ENCODE measurements at places on chromosomes 2 and 18.

- DNase-seq, result no peak
These were observed 183.6 kb downstream of the SMAD7 start for GRCh38 chr18:48767090-48767690.

DNA sequence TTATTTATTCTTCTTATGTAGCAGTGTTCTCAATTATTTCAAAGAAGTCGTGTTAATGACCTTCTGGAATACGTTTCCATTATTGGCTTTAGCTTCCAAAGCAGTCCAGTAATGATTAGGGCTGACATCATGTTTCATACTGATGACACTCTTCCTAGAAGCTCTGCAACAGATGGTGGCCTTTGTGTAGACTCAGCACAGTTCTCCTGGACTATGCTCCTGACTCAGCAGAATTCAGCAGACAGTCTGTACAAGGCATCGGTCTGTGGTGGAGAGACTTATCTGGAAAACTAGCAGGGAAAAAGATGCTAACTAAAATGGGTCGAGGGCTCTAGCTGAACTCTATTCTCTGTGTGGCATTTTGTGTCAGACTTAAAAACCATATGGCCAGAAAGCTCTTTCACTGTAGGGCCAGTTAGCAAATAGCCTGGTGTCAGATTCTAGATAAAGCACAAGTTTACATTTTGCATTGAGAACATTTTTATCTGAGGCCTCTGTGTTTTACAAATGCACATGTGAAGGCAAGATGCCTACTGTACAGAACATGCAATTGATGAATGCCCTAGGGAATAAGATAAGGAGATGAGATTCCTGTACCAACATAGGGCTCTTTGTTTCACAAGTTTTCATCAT lies 35.1 kb downstream of the GULP1 start:
- DNase-seq, result no peak

- DNase-seq, result no peak
These were observed 7.5 kb downstream of the TRABD2A start for GRCh38 chr2:84873350-84873749.

GRCh38 chr18:57635003-57635822 lies 13.6 kb upstream of the NARS1 start:
- DNase-seq, result no peak

DNA sequence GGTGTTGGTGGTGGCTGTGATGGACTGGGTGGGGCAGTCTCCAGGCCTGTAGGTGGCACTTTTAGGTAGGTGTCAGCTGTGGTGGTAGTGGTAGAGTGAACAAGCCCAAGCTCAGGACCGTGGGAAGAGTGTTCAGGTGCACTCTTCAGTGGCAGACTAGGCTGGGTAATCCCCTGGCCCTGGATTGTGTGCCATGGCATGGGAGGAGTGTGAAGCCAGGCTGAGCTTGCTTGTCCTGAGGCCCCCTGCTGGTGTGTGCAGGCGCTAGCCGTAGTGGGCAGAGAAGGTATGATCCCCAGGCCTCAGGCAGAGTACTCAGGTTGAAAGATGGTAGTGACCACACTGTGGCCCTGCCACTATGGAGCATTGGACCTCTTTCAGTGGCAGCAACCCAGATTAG lies 850.3 kb downstream of the DSC3 start:
- no peak for DNase-seq

- DNase-seq, result no peak
These were observed 18.1 kb downstream of the EPAS1 start for GRCh38 chr2:46315103-46315890.

DNA sequence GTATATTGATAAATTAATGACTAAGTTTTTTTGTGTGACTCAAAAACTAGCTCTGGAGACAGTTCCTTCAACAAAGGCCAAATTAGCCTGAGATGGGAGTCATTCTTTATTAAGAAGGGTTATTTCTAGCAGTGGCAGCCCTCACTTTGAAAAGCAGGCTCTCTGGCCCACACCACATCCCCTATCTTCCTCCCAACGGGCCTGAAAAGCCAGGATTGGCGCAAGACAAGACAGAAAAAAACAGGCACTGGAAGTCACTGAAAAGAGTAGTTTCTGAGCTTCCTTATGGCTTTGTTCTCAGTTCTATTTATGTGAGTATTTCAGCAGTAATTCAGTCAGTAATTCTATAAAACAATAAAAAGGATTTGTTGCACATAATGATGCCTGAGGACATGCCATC lies 149.0 kb downstream of the LAMA3 start:
- DNase-seq, result no peak

DNA sequence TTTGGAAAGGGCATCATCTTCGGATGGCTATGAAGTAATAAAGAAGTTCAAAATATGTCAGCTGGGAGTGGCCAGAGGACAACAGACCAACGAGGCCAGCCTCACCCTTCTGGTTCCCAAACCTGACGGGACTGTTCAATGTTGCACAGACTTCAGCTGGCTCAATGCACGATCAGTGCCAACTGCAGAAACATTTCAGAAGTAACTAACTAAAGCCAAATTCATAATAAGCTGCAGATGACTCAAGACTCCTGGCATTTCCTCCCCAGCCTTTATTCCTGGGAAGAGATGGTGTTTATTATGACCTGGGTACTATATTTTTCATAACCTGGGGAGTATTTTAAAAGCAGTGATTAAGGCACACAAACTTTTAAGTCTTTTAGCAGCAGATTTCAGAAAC lies 3.8 kb upstream of the ATP6V1C2 start:
- no peak for DNase-seq

DNA sequence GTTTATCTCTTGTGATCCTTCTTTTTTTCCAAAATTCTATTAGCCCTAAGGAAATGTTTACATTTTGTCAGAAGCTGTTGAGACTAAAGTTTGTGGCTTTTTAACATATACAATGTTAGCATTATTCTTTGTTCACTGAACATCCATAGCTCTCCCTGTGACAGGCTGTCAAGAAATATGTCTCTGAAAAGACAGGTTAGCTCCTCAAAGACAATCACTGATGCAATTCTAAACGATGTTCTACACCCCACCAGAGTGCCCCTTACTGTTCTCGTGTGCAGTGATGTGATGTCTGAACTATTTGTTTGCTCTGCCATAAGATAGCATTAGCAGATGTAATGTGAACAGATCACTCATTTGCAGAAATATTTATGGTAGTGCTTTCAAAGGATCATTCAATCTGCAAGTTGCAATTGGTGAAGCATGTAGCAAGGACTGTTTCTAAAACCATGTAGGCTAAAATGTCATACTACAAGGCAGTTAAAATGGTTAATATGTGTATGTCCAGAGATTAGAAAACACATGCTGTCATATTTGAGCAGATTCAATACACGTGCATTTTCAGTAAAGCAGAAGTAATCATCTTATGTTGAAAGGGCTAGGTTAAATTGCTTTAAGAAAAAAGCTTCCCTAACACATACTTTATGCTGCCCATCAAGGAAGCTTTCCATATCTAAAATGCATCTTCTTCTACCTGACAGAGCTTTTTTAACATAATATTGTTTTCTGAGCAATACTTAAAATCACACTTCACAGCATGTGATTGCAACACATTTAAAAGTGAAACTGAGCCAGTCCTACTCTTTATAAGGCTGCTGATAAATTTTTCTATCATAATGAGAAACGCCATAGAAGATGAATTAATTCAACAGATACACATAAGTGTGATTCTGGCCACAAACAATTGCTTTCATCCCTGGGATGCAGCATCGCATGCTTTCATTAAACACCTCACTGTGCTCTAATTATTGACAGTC lies 285.7 kb upstream of the UBE2E3 start:
- no peak for DNase-seq

- no peak for DNase-seq
These were observed 81.2 kb downstream of the ARL4C start for GRCh38 chr2:234415706-234416105.

DNA sequence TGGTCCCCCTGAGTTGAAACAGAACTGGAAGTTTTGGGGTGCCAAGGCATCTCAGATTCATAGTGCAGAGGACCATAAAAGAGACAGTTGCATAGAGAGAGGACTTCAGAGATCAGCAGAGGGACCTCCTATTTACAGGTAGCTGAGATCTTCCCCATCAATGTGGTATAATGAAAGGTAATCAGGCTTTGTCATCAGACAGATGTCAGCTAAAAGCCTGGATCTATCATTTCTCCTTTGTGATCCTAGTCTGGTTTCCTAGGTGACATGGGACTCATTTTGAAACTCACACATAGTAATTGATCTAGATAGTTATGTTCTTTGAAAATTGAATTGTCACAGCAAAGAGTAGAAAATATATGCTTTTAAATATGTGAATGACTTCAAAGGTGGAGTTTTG lies 443.5 kb upstream of the MAP2 start:
- DNase-seq, result no peak

GRCh38 chr2:163692081-163692480 lies 43.7 kb downstream of the FIGN start:
- no peak for DNase-seq

GRCh38 chr18:33231474-33232317 lies 208.8 kb downstream of the CCDC178 start:
- no peak for DNase-seq

DNA sequence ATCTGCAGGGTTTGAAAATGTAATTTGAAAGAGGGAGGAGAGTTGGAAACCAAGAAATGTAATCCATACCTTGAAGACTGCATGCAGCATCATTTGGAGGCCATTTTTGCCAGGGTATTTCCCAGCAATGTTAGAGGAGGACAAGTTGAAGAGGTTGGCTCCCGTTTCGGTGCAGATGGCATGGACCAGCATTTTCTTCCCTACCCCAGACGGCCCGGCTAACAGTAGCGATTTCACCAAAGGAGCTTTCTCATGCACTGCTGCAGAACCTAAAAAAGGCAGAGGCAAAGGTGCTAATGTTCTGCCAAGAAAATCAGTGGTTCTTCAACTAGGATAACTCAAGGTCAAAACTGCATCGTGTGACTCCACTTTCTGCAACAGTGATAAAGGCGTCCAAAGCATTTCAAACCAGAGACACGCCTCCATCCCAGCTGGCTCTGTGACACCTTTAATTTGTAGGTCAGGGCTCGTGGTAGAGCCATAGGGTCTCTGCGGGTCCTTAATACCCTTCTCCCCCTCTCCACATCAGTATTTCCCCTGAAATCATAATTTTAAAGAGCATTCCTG lies 99.6 kb upstream of the ASB18 start:
- DNase-seq, result no peak

- no peak for DNase-seq
These were observed 569.3 kb downstream of the TDRD15 start for GRCh38 chr2:21693081-21693480.

DNA sequence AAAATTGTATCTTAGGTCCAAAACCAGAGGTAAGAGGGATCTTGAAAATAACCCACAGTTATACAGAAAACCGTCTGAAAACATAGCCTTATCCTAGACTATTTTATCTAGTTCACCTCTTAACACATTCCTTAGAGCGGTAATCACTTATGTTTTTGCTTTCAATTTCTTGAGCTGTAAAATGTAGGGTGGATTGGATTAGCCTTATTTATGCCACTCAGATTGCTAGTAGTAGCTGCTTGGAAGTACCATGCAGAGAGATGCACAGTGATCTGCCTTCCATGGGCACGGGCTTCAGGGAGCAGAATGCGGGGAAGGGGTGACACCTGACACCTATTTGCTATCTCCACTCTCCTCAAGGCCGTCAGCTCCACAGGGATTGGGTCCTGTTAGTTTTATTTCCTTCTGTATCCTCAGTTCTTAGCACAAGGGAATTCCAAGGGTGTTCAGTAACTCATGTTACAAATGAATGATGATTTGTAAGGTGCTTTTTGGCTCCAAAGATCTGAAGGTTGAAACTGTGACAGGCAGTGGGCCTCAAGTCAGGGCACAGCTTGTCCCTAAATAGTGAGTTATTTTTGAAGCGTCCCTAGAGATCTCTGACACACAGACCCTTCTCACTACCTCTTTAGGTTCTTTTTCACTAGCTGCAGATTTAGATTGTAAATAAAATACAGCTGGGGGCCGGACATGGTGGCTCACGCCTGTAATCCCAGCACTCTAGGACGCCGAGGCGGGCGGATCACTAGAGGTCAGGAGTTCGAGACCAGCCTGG lies 64.0 kb upstream of the PMAIP1 start:
- no peak for DNase-seq

DNA sequence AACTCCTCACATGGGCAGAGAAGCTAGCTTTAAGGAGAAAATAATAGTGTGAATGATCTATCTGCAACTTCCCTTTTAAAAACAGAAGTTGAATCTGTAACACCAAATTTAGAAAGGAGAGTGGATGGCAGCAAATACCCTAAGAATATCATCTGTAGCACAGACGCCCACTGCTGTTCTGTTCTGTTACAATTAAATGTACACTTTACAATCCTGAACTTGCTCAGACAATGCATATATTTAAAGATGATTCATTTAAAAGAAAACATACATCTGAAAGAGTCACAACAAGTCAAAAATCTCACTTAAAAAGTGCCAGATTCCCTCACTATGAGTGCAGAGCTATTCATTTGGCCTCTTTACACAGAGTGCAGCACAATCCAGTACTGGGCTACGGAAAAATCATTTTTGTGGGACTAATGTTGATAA lies 8.0 kb upstream of the SERTAD2 start:
- no peak for DNase-seq

GRCh38 chr18:13760047-13760446 lies 33.6 kb downstream of the RNMT start:
- DNase-seq, result no peak

DNA sequence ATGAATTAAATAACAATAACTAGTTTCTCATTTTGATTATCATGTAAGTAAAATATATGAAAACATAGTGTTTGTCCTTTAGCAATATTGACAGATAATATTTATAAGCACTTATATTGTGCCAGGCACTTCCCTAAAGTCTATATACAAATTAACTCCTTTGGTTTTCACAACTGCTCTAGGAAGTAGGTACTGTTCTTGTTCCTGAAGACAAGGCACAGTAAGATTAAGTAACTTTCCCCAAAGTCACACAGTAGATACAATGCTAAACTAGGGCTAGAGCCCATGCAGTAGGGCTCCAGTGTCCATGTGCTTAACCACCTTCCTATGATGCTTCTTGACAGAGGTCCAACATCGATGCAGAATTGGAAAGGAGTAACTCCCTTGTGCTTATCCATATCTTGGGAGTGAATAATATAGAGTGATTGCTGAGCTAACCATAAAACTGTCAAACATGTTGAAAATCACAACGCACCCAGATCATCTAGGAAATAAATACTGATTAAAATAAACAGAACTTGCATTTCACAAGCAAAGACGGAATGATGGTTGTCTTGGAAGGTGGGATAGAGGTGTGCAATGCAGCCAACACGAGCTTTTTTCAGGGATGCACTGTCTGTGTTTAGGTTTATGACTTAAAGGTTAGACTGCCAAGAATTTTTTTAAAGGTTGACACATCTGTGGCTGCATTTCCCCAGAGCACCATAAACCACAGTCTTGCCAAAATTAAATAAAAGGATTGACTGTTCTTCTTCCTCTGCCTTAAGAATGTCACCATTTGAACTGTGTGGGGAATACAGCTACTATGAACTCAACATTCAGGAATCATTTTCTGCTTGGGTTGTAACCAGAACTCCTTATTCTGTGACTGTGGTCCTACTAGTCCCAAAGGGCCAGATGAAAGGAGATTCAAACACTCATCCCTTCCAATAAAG lies 80.8 kb downstream of the ANKRD44 start:
- no peak for DNase-seq

- DNase-seq, result no peak
These were observed 95.9 kb upstream of the CXCR4 start for GRCh38 chr2:136213836-136214235.
